NCI-H510A treated with DMSO at 0.1 percent for 48 hours (cell line): ENCODE measurements at places on chromosomes 11 and 22.
A peak's percentile ranks its signal among the peaks of the same experiment; 100 is the strongest.

DNA sequence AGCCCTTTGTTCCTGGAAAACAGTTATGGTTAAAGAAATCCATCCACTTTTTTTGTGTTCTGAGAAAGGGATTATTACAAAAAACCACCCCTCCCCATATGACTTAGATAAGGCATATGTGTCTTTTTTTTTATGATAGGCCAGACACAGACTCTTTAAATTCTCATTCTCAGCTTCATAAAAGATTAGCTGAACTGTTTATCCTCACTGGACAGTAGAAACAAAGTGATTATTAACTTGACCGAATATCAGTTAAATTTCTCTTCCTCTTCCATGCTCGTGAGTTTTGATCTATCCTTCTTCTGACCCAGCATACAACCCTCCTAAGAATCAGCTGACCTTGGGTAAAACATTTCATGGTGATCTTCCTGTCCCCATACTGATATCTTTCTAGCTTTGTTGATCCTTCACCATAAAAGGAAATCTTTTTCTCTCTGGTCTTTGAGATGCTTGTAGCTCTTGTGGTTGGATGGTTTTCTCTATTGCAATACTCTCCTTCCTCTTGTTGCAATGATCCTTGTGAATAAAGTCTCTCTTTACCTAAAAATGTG, 26.2 kb downstream of the OR2AG2 start:
- no peak for DNase-seq

GRCh38 chr11:58027341-58027740, 3.4 kb upstream of the OR6Q1 start:
- DNase-seq: no peak

- no peak for DNase-seq
Observed at GRCh38 chr11:131746201-131746600, 375.8 kb downstream of the NTM start.

- no peak for DNase-seq
Observed at GRCh38 chr11:69558519-69558941, 77.1 kb downstream of the LINC01488 start.

GRCh38 chr11:123187248-123187647, 7.8 kb downstream of the CLMP start:
- no peak for DNase-seq

DNA sequence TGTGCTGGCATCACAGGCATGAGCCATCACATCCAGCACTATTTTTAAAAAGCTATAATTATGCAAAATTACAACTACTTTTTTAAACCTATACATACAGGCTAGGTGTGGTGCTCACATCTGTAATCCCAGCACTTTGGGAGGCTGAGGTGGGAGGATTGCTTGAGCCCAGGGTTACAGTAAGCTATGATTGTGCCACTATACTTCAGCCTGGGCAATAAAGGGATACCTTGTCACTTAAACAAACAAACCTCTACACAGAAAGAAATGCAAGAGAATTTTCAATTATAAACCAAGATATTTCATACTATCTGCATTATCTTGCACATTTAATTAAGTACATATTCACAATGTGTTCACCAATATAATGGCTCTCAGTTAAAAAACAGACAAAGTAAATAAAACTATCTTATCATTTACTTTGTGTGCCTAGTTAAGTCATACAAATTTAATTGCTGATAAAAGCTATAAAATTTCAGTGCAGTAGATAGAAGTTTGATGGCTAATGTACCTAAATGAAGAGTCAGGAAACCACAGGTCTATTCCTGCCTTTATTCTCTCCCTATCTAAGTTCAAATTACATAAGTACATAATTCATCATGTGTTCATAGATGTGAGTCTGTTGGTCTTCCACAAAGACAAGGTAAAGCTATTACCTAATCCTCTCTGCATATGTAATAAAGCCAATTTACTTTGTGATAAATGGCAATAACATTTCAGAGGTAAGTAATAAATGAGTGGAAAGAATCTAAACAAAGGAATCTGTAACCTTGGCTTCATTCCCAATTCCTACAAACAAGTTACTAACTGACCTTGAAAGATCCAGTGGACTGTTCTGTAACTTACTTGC, 9.0 kb upstream of the RDX start:
- DNase-seq: peak; percentile 68

GRCh38 chr11:119155733-119156492, 7.1 kb downstream of the ABCG4 start:
- DNase-seq: peak; percentile 24

GRCh38 chr11:93542811-93543229, 371 bp downstream of the SMCO4 start:
- DNase-seq: no peak

DNA sequence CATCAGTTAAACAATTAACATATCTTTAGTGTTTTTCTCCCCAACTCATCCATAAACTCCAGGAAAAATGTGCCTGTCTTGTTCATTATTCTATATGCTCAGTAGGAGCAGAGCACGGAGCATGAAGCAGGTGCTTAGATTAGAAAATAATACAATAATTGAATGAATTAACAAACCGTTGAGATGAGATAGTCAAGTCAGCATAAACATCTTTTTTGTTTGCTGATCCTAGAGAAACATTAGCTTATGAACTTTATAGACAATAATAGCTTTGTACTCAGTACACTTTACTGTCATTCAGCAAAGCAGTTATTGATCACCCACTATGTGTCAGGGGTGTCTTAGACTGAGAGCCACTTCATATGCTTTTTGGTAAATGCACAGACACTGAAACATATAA, 105.2 kb upstream of the SEZ6L start:
- no peak for DNase-seq

GRCh38 chr11:10550503-10551289, 9.7 kb upstream of the RNF141 start:
- DNase-seq: no peak

DNA sequence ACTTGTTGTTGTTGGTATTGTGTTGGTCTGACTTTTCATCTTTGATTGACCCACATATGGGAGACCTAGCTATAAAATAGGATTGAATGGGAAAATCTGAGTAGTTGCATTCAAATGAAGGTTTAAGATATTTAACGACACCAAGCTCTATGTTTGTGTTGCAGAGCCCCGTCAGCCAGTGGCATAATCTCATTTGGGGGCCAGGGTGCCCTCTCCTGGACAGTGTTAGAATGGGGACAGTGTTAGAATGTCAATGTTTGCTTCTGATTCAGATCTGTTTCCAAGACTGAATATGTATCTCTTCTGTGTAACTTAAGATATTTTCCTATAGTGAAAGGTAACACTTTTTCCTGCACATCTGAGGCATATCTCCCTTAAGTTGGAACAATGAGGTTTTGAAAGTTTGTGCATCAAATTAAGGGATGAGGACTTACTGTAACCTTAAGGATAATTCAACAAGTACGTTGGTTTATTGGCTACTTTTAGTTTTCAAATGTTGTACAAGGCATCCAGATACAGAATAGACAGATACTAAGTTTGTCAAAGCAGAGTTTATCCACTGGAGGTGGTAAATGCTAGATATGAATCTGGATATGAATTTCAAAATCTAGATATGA, 5.3 kb upstream of the OR52M1 start:
- DNase-seq: no peak

- no peak for DNase-seq
Observed at GRCh38 chr22:40634119-40634903, 2.2 kb downstream of the MRTFA start.

DNA sequence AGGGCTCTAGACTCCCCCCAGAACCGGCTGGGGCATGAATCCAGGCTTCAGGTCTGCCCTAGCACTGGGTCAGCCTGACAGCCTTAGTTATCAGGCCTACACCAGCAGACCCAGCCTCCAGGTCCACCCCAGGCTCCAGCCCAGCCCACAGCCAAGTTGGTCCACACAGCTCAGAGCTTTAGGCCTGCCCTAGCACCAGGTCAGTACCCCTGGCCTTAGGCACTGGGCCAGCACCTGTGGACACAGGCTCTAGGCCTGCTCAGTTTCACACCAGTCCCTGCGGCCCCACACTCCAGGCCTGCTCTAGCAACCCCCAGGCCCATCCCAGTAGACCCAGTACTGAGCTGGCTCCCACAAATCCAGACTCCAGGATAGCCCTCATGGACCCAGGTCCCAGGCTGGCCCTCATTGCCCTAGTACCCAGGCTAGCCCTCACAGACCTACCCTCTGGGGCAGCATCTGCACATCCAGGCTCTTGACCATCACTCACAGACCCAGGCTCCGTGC, 52.7 kb downstream of the CLPB start:
- no peak for DNase-seq

DNA sequence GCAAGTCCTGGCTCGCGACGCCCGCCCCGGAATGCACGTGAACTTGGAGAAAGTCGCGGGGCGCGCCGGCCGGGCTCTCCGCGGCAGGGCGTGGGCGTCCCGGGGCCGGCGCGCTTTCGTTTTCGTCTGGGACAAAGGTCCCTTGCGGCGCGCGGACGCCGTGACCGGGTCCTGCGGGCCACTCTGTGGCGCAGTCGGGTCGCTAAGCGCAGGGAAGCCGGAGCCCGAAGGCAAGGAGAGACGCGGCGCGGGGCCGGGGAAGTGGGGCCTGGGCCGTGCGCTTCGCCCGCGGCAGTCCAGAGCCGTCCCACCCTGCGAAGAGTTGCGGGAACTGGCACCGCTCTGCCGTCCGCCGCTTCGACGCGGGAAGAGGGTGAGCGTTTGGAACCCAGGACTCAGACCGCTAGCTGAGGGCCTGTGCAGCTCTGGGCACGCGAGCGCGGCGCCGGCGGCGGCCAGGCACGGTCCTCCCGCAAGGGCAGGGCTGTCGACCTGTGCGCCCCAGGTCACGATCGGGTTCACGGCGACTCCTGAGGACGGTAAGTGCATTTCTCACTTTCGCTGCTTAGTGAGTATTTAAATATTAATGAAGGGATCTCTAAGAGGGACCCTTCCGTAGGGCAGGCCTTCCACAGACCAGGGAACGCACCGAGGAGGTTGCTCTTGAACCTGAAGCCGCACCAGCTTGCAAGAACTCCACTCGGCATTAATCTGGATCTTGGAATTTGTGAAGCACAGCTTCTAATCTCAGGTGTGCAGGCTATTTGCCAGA, 78.0 kb upstream of the PPARA start:
- DNase-seq: peak; percentile 15

GRCh38 chr11:86608251-86608799, 64.1 kb downstream of the ME3 start:
- no peak for DNase-seq

- DNase-seq: no peak
Observed at GRCh38 chr22:35329114-35329847, 29.6 kb downstream of the TOM1 start.

GRCh38 chr22:24500277-24500820, 5.2 kb downstream of the UPB1 start:
- DNase-seq: peak; percentile 44

DNA sequence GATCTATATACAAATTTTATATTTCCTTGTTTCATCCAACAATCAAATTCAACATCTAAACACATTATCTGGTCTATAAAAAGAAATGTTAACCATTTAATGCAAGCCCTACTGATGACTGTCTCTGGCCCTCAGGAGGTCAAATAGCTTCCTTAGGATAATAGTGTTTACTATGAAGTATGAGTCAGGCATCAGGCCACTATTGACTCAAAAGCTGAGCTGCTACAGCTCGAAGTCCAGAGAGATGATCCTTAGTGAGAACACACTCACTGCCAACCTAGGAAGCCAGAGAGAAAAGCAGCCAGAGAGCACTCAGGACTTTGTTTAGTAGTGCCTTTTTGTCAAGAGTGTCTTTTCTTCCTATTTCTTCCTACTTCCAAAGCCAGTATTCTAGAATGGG, 171.8 kb downstream of the SOX6 start:
- peak; percentile 11 for DNase-seq

DNA sequence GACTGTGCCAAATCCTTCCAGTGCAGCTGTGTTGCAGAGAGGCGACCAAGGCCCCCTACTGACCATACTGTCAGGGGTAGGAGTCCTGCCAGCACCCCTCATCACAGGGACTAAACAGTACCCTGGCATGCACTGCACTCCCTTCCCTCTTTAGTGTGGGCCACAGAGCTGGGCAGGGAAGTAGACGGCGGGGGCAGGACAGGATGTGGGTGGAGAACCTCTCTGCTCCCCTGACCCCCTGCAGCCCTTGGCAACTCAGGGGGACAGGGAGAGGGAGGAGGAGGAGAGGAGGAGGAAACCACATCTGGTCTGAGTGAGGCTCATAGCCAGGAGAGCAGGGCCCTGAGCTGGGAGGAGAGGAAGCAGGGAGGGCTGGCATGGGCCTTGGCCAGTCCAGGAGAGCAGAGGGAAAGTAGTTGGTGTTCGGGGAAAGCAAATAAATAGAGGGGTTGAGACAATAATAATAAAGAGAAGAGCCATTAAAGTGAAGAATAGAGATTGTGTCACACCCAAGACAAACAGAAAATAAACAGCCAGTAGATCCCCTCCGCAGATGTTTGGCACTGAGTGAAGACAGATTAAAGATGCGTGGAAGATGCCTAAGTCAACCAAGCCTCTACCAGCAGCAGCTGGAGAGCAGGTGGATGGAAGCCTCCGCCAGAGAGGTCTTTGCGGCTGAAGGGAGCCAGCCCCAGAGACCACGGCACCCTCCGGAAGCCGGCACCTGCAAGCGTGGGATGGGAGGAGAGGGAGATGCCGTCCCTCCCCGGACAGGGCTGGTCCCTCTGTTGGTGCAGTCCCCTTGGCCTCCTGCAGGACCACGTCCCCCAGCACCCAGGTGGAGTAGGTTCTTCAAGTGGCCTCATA, 61.5 kb downstream of the RPUSD4 start:
- peak; percentile 58 for DNase-seq

DNA sequence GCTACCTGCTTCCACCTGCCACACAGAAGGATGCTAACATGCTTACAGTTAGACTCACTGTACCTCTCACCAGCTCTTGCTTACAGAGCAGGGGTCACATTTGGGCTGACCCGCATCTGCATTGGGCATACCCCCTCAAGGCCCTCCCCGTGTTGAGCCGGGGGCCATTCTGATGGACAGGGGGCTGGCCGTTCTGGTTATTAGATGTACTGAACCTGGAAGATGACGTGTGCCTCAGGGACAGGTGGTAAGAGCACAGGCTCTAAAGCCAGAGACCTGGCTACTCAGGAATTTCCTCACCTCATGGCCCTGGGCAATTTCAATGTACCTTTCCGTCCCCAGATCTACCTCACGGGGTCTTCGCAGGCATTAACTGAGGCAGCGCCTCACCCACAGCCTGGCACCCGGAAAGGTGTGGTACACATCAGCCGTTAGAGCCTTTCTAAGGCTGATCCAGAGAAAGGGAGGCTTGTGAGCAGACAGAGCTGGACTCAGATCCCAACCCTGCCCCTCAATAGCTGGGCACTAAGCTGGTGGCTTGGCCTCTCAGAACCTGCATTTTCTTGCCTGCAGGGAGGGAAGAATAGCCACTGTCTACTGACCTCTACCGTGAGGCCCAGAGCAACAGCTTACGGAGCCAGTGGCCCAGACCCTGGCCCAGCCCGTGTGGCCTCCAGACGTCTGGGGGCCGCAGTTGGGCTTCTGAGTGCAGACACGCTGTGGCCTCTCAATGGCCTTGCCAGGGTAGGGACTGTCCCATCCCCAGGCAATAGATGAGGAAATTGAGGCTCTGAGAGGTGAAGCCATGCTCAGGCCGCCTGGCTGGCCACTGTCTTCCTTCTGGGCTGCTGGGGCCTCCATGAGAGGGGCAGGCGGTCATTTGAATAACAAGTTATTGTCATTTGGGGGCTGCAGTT, 100.6 kb downstream of the MORC2 start:
- no peak for DNase-seq
